ENCODE measurements at places on chromosomes 2 and 18. TPM values are rescaled to one million over a fixed set of nuclear protein-coding genes. Genes with fewer than 3 reads are reported as not detected.

Gene NAT8
- not detected for total RNA-seq

Gene PRPF40A
- total RNA-seq: 94.1 TPM

Gene SNED1
- total RNA-seq: 9.6 TPM

Gene AQP12B
- total RNA-seq: not detected

Gene ASB18
- total RNA-seq: not detected

Gene ACVR1C
- 0.04 TPM for total RNA-seq

Gene ABCA12
- total RNA-seq: 1.8 TPM

Gene RRM2
- 90.4 TPM for total RNA-seq

Gene TMEM237
- 24.5 TPM for total RNA-seq

Gene UGT1A10
- not detected for total RNA-seq

All from PC-9 (cell line).